Left lobe of liver (tissue), 2 donors: ENCODE measurements at places on chromosomes 5 and 9. TPM values are rescaled to one million over a fixed set of nuclear protein-coding genes. Genes with fewer than 3 reads are reported as not detected.

Gene HINT2
- 71.5 TPM for total RNA-seq

DNA sequence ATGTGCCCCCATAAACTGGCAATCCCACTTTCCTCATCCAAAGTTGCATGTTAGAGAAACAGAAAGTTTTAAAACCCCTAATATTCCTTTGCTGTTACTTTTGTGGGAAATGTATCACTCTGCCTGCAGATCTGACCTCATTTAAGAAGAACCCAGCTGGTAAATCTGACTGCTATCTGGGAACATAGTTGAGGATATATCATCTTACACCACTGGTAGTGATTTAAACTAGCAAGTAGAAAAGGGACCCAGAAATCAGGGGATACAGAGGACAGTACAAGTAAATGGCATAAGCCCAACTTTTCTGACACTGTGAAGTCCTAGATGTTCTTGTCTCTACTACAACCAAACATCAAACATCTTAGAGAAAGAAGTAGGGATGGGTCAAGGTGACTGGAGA, 1060.5 kb upstream of the DMAC1 start:
- no peak for DNase-seq

DNA sequence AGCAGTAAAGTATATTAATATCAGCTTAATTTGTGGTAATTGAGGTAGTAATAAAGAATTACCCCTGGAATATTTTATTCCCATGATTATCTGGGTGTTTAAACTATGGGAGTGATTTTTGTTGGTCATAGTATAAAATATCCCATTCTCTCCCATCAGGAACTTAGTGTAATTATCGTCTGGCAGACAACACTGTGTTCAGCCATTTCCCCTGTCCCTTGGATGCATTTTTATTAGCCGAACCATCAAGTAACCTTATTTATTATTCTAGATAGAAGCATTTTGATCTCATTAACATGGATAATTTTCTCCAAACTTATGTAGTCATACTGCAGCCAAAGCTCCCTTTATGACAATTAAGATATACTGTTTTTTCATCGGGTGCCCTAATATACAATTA, 320.8 kb downstream of the MAT2B start:
- no peak for DNase-seq

- DNase-seq, result no peak
Measured at GRCh38 chr5:22649074-22649473, 204.1 kb downstream of the CDH12 start.

DNA sequence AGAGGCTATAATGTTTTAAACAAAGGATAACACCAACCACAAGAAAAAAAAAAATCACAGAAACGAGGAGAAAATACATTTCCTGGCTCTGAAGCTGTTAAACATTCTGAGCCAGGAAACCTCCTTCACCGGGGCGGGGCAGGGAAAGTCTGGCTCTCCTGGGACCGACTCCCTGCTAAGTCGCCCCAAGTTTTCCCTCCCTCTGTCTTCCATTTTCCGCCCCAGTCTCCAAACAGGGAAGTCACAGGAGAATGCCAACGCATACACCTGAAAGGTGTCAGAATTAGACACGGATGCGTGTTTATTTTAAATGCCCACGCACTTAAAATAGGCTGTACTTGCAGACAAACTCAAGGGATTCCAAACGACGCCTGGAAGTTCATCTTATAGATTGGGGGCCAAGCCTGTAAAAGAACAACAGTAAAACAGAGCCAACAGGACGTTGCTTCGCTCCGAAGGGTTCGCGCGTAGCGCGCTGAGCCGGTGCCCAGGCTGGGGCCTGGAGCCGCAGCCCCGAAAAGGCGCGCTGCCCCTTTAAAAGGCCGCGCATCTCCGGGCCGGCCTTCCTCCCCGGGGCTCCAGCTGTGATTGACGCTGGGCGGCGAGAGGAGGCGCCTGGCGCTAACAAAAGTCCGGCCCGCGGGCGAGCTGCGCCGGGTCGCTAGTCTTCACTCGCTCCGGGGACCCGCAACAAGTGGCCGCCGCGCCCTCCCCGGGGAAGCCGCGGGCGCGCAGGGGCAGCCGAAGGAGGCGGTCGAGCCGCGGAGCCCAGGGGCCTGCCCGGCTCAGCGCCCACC, at the start of gene FBXL7:
Gene FBXL7, plus strand, starts transcription at position 653 of the 797 bp plus-strand sequence.
- DNase-seq, result peak; percentile 58

Gene IL9
- not detected for total RNA-seq

Gene ACTBL2
- total RNA-seq, result not detected

Gene OR1J1
- total RNA-seq, result not detected

Gene TAS2R1
- not detected for total RNA-seq

DNA sequence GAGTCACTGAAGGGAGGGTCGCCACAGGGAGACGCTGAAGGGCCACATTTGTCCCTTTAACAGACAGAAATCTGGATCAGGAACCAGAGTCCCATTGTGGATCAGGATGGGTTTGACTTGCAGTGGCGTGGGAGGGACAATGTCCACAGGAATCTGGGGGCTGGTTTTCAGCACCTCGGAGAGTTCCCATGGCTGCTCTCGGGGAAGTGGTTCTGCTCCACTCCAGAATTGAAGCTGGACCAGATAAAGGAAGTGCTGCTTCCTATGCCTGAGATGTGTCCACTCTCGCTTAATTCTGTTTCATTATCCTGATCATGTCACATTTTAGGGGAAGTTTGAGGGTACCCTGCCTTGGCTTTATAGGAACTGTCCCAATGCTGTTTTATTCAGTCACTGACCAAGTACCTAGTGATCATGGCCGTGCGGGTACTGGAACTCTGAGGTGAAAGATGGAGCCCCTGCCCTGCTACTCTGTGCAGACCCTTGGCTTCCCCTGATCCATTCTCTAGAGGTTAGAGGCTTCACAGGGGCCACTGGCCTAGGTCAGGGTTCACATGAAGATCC, 28.7 kb downstream of the ENHO start:
- no peak for DNase-seq

DNA sequence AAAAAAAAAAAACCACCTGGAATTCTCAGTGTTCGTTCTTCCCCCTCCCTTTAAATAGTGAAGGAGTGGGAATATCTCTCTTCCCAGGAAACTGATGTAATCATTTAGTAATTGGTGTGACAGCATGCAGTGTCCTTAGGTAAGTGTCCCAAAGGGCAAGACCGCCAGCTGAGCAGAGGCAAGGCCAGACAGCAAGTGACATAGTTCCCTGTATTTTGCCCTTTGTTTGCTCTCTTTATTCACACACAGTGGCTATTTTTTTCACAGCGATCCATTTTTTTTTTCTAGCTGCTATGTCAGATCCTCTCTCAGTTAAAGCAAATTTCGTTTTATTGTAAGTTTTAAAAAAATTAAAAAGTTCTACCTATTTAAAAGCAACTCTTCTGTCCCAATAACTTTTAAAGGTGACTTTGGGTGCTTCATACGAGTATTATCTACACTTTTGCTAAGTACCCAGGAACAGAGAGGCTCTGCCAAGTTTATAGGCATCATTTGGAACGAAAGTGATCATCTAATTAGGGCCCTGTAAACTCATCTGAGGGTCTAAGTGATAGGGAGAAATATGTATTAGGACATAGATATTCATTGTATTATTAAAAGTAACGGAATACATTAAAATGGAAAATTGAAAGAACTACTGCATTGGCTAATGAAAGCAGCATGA, 98.2 kb upstream of the ALDH1A1 start:
- peak; percentile 80 for DNase-seq

Gene AQP3
- 89.5 TPM for total RNA-seq

DNA sequence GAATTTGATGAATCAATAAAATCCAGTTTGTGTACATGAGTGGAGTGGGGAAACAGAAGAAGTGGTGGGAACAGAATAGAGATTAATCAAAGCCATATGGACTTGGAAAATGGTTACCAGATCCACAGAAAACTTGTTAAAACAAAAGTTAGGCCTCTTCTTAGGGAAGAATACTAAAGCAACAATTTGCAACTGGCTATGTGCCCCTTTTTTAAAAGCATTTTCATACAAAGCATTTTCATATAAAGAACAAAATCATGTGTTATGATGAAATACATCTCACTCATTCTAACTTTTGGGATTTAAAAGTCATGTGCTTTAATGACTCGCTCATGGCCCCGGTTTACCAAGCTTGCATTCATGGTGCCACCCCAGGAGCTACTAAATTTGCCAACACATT, 276.9 kb downstream of the EFNA5 start:
- no peak for DNase-seq

Gene GAS1
- total RNA-seq, result 1.4 TPM

DNA sequence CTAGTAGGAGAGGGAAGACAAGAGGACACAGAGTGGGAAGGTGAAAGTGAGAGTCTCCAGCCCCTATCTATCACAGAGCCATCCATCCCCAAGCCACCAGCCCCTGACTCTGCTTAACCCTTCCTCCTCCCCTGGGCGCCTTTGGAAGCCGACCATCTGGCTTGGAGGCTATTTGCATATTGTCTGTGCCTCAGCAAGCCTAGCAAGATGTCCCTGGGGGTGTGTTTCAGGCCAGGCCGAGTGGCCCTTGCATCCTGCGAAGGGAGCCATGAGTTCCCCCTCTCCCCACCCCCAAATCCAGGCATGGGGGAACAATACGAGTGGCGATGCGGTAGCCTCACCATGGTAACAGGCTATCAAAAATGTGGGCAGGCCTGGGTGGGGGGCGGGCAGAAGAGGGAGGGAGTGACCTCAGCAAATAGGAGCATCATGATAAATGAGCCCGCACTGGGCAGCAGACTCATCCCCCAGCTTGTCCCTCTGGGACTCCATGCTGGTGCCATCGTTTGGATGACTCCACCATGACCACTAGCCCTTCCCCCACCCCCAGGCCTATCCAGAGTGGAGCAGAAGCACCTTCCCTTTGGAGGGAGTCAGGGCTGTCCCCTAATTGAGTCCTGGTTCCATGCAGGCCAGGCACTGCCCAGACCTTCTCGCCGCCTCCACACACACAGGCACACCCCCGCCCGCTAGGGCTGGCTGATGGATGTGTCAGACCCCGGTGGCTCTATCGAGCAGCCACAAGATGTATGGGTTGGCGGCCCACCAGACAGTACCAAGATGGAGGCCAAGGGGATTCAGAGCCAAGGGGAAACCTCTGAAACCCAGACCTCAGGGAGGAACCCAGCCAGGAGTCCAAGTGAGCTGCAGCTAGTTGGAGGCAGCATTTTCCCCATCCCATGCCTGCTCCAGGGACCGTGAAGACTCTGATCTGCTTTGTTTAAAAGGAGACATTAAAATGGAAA, 14.6 kb downstream of the URM1 start:
- no peak for DNase-seq

DNA sequence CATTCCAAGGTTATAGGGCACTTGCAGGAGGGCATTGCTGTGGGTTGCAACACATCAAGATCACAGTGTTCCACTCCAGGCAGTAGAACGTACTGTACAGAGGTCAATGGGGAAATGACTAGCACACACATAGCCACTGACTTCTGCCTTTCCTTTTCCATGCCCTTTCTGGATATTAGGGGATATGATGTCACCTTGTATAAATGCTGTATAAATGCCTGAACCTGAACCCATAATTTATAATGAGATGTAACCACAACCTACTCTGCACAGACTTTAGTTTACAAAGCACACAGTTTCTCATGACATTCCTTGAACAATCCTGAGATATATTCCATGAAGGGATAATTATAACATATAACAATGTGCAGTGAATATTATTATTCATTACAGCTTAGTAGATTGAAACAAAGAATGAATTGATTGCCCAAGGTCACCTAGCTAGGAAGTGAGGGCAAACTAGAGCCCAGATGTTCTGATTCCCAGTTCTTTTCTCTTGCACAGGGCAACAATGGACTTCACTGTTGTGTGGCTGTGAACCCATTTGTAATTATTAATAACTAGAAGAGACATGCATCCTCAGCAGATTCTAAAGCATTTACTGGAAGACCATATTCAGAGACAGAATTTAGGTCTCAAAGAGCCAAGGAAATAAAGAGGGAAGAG, 5.6 kb upstream of the ABLIM3 start:
- DNase-seq, result peak; percentile 81

- no peak for DNase-seq
Measured at GRCh38 chr5:91132550-91132949, 250.6 kb downstream of the ARRDC3 start.

GRCh38 chr5:101782352-101783103, 513.6 kb downstream of the SLCO4C1 start:
- no peak for DNase-seq

GRCh38 chr5:93019896-93020295, 561.1 kb downstream of the NR2F1-AS1 start:
- DNase-seq, result no peak

GRCh38 chr5:40260361-40260760, 419.4 kb upstream of the PTGER4 start:
- DNase-seq, result no peak
